ENCODE measurements at places on chromosomes 4 and X.
A peak's percentile ranks its signal among the peaks of the same experiment; 100 is the strongest.

DNA sequence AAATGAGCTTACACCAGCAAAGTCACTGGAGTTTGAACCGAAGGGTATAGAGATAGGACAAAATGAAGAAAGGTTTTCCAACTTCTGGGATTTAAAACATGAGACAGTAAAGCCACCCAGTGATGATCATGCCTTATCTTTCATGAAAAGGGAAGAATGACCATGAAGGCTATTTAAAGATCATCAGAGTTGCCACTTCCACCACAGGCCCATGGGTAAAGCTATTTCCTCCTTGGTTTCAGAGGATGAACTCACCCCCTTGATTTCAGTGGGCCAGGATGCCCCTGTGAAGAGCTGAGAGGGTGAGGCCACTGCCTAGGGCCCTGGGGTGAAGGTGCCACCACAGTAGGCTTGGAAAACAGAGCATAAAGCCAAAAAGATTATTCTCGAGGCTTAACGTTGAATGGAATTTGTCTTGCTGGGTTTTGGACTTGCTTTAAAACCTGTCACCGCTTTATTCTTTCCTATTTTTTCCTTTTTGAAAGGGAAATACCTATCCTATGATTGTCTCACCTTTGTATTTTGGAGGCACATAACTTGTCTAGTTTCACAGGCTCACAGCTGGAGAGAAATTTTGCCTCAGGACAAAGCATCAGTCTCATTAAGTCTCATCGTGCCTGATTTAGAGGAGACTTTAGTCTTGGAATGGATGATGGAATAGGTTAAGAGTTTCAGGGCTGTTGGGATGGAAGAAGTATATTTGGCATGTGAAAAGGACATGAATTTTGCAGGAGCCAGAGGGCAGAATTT is 254.0 kb downstream of the SNCA start:
- DNase-seq, result no peak

GRCh38 chr4:14844061-14844460 is 158.2 kb upstream of the CPEB2 start:
- no peak for DNase-seq

- no peak for DNase-seq
Measured at GRCh38 chr4:168844353-168845049, 165.6 kb downstream of the CBR4 start.

- DNase-seq, result no peak
Measured at GRCh38 chr4:74368596-74368995, 3.7 kb downstream of the EREG start.

DNA sequence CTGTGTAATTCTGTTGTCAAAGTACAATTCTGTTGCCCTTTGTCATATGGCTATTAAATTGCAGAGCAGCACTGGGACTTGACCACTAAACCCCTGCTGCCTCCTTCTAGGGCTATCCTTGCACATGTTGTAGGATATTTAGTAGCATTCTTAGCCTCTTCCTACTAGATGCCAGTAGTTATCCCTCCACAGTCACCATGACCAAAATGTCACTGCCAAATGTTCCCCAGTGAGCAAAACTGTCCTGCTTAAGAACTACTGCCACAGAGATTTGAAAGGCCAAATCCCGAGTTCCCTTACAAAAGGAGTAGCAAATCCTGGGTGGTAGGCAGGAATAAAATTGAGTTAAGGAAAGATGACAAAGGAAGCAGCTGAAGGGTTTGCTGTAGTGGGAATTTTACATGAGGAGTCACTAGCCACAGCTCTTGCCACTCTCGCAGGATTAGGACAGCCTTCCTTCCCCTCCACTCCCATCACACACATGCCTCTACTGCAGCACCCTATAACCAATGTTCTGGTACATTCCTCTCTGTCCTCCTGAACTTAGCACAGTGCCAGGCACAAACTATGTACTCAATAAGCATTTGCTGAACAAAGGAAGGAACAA is 8.4 kb downstream of the APBB2 start:
- DNase-seq, result no peak

DNA sequence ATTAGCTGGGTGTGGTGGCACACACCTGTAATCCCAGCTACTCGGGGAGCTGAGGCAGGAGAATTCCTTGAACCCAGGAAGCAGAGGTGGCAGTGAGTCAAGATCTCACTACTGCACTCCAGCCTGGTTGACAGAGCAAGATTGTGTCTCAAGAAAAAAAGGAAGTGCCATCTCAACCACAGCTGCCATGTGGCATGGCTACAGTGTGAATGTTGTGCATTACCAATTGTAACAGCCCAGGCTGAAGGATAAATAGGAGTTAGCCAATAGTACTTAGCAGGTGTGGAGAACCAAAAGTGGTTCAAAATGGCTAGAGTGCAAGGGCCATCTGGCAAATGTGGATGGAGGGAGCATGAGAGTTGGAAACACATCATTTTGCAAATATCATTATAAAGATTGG is 28.9 kb downstream of the SLC25A5 start:
- peak; percentile 49 for DNase-seq

DNA sequence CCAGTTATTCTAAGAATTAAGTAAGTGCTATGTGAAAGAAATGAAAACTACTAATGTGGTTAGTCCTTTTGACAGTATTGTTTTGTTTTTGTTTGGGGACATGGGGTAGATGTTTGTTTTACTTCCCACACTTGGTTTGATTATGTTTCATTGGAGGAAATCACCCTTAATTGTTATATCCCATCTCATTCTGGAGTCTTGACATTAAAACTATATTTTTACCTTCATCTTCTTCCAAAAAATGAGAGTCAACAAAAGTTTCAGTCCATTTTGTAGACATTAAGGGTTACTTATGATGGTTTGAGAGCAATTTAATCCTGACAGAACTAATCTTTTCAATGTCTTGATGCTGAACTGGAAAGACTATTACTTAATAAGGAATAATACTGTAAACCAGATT is 108.7 kb downstream of the GPC3 start:
- no peak for DNase-seq

- peak; percentile 24 for DNase-seq
Measured at GRCh38 chr4:105191621-105192210, 45.0 kb downstream of the TET2 start.

DNA sequence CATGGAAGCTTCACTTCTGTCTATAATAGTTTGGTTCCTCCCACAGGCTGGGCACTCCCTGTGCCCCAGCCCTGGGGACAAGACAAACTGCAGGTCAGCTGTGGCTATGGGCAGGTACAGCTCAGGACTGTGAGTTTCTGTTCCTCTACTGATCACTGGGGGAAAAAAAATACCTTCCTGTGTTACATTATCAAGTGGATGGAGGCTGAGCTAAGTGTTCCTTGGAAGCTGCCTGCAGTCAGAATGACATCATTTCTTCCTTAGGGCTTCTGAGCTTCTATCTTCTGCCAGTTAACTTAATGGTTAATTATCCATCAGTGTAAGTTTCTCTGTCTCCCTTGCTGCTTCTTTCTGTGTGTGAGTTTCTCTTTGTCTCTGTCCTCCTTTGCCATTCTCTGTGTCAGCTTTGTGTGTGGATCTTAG is 4.6 kb downstream of the RAB33A start:
- DNase-seq, result no peak

DNA sequence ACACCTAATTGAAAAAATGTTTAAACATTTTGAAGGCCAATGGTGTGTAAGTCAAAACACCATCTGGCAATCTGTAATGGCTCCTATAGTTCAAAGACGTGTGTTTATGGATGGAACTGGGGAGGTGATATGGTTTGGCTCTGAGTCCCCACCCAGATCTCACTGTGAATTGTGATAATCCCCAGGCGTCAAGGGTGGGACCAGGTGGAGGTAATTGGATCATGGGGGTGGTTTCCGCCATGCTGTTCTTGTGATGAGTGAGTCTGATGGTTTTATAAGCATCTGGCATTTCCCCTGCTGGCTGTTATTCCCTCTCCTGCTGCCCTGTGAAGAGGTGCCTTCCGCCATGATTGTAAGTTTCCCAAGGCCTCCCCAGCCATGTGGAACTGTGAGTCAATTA is 52.2 kb downstream of the ADRA2C start:
- no peak for DNase-seq

DNA sequence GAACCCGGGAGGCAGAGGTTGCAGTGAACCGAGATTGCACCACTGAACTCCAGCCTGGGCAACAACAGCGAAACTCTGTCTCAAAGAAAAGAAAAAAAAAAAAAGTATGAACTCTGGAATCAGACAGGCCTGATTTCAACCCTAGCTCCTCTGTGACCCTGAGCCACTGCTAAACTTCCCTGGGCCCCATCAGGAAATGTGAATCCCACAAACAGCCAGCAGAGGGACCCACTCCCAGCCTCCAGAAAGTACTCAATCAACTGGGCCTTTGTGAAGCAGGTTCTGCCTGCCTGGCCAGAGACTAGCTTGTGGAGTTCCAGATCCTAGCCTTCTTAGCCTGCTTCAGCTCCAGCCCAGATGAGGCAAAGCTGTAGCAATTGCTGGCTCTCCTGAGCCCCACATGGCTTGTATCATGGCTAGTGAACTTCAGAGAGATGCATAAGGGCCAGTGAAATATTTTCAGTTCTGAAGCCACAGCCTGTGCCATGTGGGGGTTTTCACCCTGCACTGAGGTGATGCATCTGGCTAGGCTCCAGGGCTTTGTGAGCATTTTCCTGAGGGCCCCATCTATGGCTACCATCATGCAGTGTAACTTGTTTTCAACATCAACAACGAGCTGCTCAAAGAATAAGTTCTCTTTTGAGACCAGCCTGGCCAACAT is 7.2 kb upstream of the IDS start:
- DNase-seq, result peak; percentile 43

DNA sequence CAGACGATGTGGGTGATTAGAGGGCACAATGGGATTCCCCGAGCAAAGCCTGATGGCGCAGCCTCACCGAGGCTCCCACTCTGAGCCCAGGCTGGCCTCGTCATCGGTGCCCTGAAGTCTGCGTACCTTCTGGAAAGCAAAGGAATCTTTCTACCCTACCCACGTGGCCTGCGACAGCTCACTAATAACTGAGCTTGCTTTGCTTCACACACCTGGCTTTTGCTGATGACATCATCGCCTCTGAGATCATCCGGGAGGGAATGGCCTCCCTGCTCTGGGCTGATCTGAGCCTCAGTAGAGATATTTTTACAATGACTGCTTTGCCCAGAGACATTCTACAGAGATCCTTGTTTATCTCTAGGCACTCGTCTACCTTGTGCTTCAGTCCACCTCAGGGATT is 45.4 kb upstream of the PDLIM3 start:
- no peak for DNase-seq

- no peak for DNase-seq
Measured at GRCh38 chrX:773292-774025, 142.9 kb downstream of the SHOX start.

DNA sequence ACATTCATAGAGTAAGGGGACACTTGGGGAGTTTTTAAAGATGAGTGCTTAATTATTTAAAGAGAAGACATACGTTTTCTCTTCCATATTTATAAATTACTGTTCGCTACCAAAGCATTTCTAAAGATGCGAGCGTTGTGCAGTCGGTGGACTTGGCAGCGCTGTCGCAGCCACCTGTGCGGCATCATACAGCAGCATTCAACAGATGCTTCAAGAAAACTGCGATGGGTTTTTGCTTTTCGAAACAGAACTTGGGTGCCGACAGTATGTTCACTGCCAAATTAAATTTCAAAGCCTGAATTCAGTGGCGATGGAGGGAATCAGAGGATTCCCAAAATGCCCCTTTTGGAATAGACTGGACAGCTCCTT is 1.6 kb upstream of the HTR2C start:
- no peak for DNase-seq

- peak; percentile 52 for DNase-seq
Measured at GRCh38 chr4:26319949-26320537, 771 bp upstream of the RBPJ start.

All from Kasumi-1 (cell line).